Psoas muscle (tissue), 8 donors: ENCODE measurements at places on chromosomes 11 and 22. TPM values are rescaled to one million over a fixed set of nuclear protein-coding genes. Genes with fewer than 3 reads are reported as not detected.
A peak's percentile ranks its signal among the peaks of the same experiment; 100 is the strongest.

- peak overlapping the region; percentile 44 for H3K27ac ChIP-seq
- H3K4me3 ChIP-seq, result no peak overlapping the region
- H3K4me1 ChIP-seq, result peaks cover 21% of the 10 kb centered on the region
- DNase-seq, result no peak
- no peaks in the 10 kb centered on the region for H3K27me3 ChIP-seq
Observed at GRCh38 chr22:31654408-31654807, 7.6 kb downstream of the PISD start.

GRCh38 chr22:40236131-40236665 is 58.5 kb downstream of the TNRC6B start:
- DNase-seq, result no peak
- peaks cover 67% of the 10 kb centered on the region for H3K4me1 ChIP-seq
- H3K36me3 ChIP-seq, result no peaks in the 10 kb centered on the region
- H3K27ac ChIP-seq, result peak overlapping the region; percentile 11

- peak overlapping the region; percentile 82 for H3K27ac ChIP-seq
- H3K4me3 ChIP-seq, result peak overlapping the region; percentile 50
- H3K27me3 ChIP-seq, result no peaks in the 10 kb centered on the region
- DNase-seq, result peak; percentile 95
Observed at GRCh38 chr22:28034760-28035401, 115.8 kb upstream of the PITPNB start.

GRCh38 chr11:16321148-16321547 is 35.2 kb downstream of the SOX6 start:
- DNase-seq, result no peak
- no peaks in the 10 kb centered on the region for H3K36me3 ChIP-seq
- no peaks in the 10 kb centered on the region for H3K27me3 ChIP-seq
- H3K4me1 ChIP-seq, result no peaks in the 10 kb centered on the region
- no peak overlapping the region for H3K27ac ChIP-seq

PLAAT5 gene
- 0.30 TPM for polyA plus RNA-seq

OR51B2 gene
- not detected for polyA plus RNA-seq
